ENCODE measurements at places on chromosomes 2 and 18. TPM values are rescaled to one million over a fixed set of nuclear protein-coding genes. Genes with fewer than 3 reads are reported as not detected.

The WDCP gene
- 4.4 TPM for total RNA-seq

The SLC11A1 gene
- total RNA-seq, result 6.4 TPM

The EPAS1 gene
- 139 TPM for total RNA-seq

The HNRNPLL gene
- total RNA-seq, result 25.1 TPM

The HOXD8 gene
- total RNA-seq, result 1.1 TPM

The AMER3 gene
- total RNA-seq, result not detected

The PTRHD1 gene
- total RNA-seq, result 23.2 TPM

The NT5DC4 gene
- not detected for total RNA-seq

The ARHGAP15 gene
- total RNA-seq, result 6.8 TPM

The DLX1 gene
- not detected for total RNA-seq

The SERPINB3 gene
- total RNA-seq, result not detected

The USP37 gene
- 7.1 TPM for total RNA-seq

The CENPO gene
- total RNA-seq, result 2.3 TPM

The AQP12B gene
- total RNA-seq, result not detected

The HOXD1 gene
- total RNA-seq, result 0.59 TPM

Measured in cardiac septum (tissue), 1 donor.